ENCODE measurements at places on chromosomes 2 and 18.
A peak's percentile ranks its signal among the peaks of the same experiment; 100 is the strongest.

DNA sequence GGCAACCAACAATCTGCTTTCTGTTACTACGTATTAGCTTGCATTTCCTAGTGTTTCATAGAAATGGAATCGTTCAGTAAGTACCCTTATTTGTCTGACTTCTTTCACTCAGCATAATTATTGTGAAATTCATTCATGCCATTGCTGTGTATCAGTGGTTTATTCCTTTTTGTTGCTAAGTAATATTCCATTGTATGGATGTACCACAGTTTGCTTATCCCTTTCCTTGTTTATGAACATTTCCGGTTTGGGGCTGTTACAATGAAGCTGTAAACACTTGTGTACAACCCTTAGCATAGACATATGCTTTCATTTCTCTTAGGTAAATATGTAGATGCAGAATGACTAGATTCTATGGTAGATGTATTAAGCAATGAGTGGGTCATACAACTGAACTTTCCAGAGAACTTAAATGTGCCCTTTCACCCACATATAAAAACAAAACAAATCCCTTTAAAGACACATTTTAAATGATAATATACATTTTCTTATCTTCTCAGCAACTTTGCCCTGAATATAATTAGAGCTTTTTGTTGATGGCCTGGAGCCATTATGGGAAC is 21.9 kb downstream of the FER1L5 start:
- no peak for DNase-seq

DNA sequence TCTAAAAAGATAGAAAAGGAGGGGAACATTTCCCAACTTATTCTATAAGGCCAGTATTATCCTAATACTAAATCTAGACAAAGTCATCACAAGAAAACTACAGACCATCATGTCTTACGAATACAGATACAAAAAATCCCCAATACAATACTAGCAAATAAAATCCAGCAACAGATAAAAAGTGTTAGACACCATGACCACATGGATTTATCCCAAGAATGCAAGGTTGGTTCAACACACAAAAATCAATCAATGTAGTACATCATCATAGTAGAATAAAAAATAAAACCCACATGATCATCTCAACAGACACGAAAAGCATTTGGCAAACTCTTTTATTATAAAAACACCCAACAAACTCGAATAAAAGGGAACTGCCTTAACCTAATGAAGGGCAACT is 18.5 kb downstream of the SLC66A2 start:
- no peak for DNase-seq

DNA sequence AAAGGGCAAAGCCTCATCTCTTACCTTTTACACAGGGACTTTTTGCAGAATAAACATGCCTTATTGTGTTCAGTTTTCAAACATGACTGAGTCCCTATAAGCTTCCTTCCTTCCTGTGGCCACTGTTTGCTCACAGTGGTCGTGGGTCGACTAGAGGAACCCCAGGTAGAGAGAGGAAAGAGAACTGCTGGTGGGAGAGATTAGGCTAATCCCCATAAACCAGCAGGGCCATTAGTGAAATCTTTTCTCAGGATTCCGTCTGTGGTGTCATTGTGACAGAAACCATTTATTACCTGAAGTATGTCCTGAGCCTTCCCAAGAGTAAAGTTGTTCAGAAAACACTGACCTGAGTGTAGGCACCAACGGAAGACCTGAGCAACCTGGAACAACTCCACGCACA is 21.3 kb upstream of the BOD1L2 start:
- no peak for DNase-seq

GRCh38 chr2:240789501-240790369 is 30.3 kb downstream of the KIF1A start:
- no peak for DNase-seq

DNA sequence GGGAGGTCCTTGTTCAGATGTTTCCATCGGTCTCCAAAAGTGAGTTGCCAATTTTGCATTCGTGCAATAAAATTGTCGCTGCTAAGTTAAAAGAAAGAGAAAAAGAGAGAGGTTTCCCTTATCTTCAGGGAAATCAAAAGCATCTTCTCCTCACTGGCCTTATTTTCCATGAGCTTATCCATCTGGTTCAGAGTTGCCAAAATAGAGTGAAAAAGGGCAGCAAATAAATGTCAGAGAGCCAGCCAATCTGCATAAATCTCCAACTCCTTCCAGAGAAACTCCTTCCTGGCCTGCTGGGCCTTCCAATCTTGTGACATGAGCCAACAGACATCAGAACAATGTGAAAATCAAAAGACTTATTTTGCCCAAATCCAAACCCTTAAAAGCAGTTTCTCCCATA is 28.4 kb downstream of the PAX3 start:
- no peak for DNase-seq

DNA sequence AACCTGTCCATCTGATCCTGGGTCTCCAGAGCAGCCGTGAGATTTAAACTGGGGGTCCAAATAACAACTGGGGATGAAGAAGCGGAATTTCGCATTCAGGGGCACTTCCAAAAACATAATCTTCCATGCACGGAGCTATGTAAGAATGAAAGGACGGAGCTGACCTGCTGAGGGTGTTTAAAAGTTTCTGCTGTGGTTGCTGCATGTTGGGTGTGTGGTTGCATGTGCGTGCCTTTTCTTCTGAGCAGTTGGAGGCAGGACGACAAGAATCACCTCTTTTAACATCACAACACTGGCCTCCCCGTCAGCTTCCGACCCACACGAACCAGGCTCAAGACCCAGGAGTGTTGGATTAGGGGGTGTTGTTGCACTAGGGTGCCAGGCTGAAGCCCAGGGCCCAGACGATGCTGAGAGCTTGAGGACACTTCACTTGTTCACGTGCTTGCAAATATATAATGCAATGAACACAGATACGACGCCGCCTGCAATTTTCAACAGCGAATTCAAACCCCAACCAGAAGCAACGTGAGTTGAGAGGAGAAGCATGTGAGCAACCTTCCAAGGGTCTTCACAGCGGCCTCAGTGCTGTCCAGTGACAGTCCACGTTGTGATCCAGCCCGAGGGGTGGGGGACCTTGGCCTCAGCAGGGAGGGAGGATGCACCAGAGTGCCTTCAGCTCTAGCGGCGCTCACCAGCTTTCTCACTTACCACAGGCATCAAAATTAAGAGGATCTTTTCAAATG is 76.0 kb upstream of the SALL3 start:
- DNase-seq = no peak

GRCh38 chr2:119173556-119174060 is 15.1 kb upstream of the C1QL2 start:
- no peak for DNase-seq

GRCh38 chr2:16816016-16816415 is 150.4 kb upstream of the CYRIA start:
- DNase-seq = no peak

DNA sequence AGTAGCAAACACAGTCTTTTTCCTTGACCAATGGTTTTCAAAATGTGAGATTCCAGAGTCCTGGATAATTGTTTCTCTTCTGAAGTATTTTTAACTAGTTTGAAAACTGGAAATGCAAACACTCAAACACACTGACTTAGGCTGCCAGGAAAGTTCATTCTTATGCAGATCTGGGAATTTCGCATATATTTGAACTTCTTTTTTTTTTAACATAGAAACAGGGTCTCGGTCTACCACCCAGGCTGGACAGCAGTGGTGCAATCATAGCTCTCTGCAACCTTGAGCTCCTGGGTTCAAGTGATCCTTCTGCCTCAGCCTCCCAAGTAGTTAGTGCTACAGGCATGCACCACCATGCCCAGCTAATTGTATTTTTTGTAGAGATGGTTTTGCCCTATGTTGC is 79.6 kb downstream of the DYM start:
- DNase-seq = no peak

DNA sequence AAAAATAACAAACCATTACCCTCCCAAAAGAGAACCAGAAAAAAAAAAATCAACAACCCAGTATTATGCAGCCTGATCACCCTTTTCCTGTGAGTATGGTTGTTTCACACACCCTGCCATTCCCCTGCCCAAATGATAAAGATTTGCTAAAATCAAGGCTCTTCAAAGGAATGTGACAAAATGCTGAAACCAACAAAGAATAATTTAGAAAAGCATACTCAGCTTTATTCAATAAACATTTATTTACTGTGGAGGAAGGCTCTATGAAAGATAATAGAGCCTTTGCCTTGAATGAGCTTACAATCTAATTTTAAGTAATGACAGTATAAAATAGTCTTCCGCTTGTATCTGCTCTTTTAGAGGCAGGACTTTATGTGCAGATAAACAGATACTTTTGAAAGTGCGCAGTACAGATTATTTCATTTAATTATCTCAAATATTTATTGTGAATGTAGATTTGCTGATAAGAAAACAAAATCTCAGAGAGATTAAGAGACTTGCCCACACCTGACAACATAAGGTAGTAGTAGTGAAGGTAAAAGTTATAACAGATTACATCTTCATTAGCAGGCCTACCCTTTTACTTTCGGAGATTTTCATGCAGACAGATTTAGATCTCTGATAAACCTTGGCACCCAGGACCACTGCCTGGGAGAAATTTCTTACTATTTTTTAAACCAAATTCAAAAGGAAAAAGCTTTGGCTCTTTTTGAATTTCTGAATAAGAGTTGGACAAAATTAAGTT is 211.9 kb downstream of the SRBD1 start:
- DNase-seq = no peak

- DNase-seq = no peak
Measured at GRCh38 chr2:217521820-217522219, 481.0 kb downstream of the TNS1 start.

DNA sequence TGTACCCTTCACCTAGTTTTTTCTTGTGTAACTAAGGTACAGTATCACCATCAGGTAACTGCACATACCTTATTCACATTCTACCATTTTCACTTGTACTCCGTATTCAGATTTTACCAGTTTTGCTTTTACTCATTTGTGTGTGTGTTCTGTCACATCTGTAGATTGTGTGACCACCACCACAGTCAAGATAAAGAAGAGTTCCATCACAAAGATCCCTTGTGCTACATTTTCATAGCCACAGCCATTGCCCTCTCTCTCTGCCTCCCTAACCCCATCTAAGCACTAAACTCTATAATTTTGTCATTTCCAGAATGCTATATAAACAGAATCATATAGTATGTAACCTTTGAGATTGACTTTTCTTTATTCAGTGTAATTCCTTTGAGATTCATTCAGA is 23.5 kb downstream of the DIS3L2 start:
- DNase-seq = no peak

DNA sequence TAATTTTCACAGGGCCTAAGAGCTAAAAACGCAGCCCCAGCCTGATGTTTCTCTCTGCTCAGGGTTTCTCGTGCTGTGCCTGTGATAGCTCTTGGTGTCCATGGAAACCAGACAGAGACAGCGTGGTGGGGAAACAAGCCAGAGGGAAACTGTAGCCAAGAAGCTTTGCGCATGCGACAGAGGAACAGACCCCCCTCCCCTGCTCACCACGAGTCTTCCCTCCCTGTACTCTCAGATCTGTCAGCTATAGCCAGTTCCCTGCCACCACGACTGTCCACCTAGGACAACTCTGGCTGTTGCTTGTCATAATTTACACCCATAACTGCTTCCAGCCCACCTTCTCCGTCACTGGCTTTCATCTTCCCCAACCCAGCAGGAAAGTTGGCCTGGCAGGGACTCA is 13.2 kb upstream of the DNAJC27 start:
- no peak for DNase-seq

DNA sequence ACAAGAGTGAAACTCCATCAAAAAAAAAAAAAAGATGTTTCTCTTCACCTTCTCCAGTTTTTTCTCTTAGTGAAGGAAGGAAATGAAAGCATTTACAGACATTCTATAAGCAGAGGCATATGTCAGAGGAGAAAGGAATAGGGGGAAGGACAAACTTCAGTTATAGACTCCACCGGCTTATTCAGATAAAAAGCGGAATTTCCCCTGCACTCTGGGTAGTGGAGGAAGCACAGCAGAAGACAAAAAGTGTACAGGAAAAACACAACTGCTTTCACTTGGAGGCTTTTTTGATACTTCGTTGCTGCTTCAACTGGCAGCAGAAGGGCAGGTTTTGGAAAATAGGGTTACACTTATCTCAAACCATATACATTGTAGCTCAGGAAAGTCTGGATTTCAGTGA is 3.2 kb upstream of the MGAT4A start:
- no peak for DNase-seq

- DNase-seq = peak; percentile 65
Measured at GRCh38 chr18:48996901-48997463, 46.2 kb upstream of the SMAD7 start.

DNA sequence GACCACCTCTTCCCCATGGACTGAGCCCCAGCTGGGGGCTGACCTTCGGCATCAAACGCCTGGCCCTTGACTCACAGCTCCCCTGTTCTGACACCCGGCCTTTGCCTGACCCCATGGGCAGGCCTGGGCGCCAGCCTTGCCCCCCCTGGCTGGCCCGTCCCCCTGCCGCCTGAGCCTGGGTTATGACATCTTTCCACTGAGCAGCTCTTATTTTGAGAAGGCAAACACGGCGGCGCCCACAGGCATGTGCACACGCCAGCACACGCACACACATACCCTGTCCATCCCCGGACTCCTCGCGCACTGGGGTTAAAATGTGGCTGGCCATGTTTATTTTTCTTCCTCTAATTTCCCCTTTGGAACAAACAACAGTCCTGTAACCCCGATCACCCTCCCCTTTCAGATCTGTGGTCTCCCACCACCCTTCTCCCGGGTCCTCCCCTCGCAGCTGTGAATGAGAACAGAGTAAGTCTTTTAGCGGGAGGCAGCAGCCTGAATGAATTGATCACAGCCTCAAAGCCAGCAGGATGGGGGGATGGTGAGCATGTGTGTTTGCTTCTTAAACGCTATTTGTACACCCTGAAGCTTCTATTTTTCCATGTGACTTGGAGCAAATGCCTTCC is 11.8 kb upstream of the ATOH8 start:
- DNase-seq = no peak

GRCh38 chr2:13093416-13093991 is 376.8 kb downstream of the TRIB2 start:
- no peak for DNase-seq

- DNase-seq = peak; percentile 18
Measured at GRCh38 chr2:178650554-178650953, 156.7 kb downstream of the TTN start.

- no peak for DNase-seq
Measured at GRCh38 chr18:79899609-79900445, 51.6 kb downstream of the SLC66A2 start.

DNA sequence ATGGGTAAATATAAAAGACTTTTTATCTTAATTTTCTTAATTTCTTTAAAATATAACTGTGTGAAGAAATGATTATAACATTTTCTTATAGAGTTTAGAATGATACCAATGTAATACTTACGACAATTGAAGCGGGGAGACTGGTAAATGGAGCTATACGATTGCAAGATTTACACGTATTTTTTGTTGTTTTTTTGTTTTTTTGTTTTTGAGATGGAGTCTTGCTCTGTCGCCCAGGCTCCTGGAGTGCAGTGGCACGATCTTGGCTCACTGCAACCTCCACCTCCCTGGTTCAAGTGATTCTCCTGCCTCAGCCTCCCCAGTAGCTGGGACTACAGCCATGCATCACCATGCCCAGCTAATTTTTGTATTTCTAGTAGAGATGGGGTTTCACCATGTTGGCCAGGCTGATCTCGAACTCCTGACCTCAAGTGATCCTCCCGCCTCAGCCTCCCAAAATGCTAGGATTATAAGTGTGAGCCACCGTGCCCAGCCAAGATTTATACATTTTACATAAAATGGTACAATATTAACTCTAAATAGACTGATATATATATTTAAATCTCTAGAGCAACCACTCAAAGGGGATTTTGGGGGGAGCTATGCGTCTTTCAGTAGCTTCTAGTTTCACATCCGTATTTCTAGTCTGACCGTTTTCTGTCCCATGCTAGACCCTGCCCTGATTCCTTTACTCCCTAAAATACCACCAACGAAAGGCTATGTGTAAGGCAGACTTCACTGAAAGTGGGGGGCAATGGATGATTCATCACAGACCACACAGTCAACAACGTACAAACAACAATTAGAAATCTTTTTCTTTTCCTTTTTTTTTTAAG is 28.2 kb upstream of the ATG16L1 start:
- DNase-seq = no peak

- no peak for DNase-seq
Measured at GRCh38 chr18:48756511-48757226, 194.1 kb downstream of the SMAD7 start.
